Cardiac fibroblast (primary cell): ENCODE measurements at places on chromosomes 2 and 18.
A peak's percentile ranks its signal among the peaks of the same experiment; 100 is the strongest.

- no peak for DNase-seq
These were observed 53.5 kb upstream of the ITGB6 start for GRCh38 chr2:160253440-160254188.

- DNase-seq = no peak
These were observed 10.6 kb downstream of the MYO1B start for GRCh38 chr2:191255756-191256312.

GRCh38 chr2:13056259-13056843 lies 339.6 kb downstream of the TRIB2 start:
- DNase-seq = peak; percentile 26

GRCh38 chr2:25043241-25043867 lies 1.5 kb downstream of the EFR3B start:
- peak; percentile 57 for DNase-seq

DNA sequence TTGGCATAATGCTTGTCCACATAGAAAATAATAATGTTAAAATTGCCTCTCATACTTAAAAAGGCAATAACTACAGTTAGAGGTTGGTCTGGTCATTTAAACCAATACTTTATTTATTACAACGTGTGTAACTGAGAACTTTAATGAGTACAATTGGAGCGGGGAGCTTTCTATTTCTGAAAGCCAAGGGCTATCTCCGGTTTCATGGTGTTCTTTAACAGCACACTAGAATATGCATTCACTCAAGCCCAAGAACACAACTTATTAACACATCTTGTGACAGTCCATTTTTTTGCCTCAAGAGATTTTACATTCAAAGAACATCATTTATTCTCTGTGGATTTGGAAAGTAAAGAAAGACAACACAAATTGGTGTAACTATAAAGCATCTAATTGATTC lies 131.8 kb downstream of the KCNH7 start:
- no peak for DNase-seq

DNA sequence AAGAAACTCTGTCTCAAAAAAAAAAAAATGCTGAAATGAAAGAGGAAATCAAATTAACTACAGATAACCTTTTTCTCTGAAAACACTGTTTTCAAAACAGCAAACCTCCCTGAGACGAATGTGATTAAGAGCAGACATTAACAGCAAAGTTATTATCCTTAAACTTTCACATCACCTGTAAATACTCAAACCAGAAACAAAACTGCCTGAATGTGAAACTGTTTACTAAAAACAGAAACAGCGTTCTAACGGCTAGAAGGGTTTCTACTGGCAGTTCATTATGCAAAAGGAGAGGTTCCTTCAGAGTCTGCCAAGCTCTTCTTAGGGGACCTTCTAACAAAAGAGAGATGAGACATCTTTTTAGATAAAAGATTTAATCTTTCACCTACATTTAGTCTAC lies 45.9 kb downstream of the PNO1 start:
- DNase-seq = no peak

GRCh38 chr18:43919551-43919950 lies 642.3 kb upstream of the SYT4 start:
- peak; percentile 83 for DNase-seq

- DNase-seq = no peak
These were observed 253.9 kb upstream of the SIX2 start for GRCh38 chr2:45263147-45263546.

DNA sequence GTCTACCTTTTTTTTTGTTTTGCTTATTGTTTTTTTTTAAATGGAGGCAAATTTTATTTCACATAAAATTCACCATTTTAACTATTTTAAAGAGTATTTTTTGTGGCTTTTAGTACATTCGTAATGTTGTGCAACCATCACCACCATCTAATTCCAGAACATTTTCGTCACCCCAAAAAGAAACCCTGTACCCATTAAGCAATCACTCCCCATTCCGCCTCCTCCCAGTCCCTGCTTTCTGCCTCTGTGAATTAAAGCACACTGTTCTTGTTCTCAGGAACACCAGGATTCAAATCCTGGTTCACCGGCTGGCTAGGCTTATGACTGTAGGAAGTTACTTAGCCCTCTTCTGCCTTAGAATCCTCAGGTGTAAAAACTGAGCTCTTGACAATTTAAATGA lies 36.9 kb upstream of the EPAS1 start:
- DNase-seq = no peak

- no peak for DNase-seq
These were observed 59.5 kb downstream of the ABCG8 start for GRCh38 chr2:43898134-43898837.

DNA sequence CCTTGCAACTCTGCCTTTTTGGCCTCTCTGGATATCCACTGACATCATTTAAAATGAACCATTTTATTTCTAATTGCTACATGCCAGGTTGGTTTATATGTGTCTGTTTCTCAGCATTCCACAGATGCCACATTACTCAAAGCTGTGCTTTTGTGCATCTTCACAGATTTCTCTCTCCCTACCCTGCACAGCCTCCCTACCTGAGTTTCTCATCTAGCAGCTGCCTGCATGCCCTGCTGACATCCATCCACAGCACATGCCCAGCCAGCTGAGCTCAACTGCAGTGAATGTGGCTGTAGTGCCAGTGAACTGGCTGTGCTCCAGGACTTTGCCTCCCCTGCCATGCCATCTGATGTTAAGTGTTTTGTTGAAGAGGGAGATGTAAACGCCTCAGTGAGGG lies 44.5 kb downstream of the PKP4 start:
- DNase-seq = no peak
